ENCODE measurements at places on chromosomes 4 and X.

- peak; percentile 16 for DNase-seq
These were observed 34.9 kb downstream of the FTHL17 start for GRCh38 chrX:31036895-31037294.

DNA sequence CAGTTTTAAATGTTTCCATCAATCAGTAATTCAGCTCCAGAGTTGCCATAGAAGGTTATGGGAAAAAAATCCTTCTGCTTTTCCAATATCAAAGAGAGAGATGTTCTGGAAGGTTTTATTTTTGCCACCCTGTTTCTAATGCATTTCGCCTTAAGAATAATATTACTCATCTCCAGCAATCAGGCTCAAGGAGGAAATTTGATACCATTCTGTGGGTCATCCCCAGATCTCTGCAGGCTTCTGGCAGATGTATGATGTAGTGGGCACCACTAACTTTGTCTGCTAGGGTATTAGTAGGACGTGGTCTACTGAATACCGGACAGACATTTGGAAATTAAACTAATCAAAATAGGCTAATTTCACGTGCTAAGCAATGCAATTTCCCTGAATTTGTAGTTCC is 645.4 kb upstream of the TENM3 start:
- no peak for DNase-seq

- no peak for DNase-seq
These were observed 43.9 kb downstream of the UGT2B10 start for GRCh38 chr4:68859655-68860054.

DNA sequence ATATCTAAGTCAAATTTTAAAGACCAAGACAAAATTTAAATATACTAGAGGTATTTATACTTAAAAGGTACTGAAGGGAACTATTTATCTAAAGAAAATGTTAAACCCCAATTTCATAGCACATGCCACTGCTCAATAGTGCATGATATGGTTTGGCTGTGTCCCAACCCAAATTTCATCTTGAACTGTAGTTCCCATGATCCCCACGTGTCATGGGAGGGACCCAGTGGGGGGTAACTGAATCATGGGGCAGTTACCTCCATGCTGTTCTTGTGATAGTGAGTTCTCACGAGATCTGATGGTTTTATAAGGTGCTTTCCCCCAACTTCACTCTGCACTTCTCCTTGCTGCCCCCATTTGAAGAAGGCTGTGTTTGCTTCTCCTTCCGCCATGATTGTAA is 32.3 kb downstream of the MAML3 start:
- DNase-seq, result no peak

DNA sequence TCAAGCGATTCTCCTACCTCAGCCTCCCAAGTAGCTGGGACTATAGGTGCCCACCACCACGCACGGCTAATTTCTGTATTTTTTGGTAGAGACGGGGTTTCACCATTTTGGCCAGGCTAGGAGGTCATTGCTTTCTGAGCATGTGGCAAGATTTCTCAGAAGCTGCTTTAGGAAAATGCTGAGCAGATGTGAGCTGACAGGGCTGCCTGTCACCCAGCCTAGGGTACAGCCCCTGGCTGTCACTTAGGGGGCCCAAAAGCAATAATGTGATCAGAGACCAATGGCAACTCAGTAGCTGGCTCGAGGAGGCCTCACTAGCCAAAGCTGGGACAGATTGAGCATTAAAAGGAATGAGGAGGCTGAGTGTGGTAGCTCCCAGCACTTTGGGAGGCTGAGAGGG is 64.8 kb downstream of the TNIP2 start:
- DNase-seq, result no peak

DNA sequence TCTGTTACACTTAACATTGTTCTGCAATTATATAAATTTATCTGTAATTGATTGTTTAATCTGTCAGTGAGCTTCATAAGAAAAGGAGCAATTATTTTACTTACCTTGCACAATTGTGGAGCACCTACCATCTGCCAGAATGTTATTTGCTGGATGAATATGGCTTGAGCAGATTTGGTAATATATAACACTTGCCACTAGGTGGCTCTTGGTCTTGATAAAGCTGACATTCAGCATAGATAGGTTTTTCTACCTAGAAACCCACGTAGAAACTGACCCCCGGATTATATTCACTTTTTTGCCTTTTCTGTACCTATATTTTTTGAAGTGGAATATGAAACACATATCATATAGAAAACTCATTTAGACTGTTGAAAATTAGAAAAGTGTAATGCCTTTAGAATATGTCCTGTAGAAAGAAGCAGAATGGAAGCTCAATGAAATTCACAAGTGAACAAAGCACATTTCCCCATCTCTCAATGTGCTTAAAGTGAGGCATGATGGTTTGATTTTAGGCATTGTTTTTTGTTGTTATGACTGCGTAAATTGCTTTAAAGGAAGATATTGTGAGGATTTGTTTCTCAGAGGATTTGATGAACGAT is 9.5 kb downstream of the RBPJ start:
- DNase-seq, result no peak

- DNase-seq, result no peak
These were observed 49.5 kb downstream of the GPR50 start for GRCh38 chrX:151225843-151226242.

DNA sequence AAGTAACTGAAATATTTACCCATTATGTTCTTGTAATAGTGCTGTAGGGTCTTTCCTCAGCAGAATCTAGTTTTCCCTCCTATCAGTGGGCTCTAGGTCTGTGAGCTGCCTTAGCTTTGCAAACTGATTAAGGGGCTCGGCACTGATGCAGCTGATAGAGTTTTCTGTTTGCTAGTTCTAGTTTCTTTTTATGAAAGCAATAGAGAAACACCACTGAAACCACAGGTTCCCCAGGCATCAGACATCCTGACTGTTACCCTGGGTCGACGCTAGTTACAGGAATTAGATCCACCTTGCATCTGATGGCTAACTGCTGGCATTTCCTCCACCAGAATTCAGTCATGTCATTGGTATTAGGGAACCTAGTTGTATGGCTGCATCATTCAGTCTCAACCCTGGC is 225.0 kb upstream of the VCX start:
- DNase-seq, result no peak

DNA sequence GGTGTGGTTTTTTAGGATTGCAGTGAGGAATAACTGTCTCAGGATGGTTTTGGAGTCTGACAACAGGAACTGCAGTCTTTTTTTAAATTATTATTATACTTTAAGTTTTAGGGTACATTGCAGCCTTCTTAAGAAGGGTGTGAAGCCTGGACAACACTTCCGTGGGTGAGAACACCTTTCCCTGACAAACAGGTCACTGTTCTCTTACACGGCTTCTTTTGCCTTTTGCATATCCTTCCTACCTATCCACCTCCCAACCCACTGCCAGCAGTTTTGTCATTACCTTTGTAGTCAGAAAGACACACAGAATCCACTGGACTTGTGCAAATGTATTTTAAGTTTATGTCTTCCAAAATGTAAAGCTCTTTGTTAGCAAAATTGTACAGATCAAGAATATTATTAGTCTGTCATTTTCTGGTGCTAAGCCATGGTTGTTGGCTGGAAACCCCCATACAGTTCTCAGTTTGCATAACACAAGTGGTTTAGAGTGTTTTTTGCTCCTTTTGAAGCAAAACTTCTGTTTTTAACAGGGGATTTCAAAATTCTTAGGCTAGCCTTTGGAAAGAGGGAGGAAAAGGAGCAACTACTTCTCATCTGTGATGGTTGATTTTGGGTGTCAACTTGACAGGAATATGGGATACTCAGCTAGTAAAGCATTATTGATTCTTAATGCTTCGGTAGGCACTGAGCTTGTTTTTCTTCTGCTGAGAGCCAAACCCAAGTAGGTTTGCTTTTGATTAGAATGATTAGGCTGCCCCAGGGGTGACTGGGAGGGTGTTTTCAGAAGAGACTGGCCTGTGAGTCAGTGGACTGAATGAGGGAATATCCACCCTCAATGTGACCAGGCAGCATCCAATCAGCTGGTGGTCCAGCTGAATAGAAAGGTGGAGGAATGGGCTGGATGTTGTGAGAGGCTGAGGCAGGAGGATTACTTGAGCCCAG is 29.4 kb upstream of the KLHL2 start:
- DNase-seq, result no peak

DNA sequence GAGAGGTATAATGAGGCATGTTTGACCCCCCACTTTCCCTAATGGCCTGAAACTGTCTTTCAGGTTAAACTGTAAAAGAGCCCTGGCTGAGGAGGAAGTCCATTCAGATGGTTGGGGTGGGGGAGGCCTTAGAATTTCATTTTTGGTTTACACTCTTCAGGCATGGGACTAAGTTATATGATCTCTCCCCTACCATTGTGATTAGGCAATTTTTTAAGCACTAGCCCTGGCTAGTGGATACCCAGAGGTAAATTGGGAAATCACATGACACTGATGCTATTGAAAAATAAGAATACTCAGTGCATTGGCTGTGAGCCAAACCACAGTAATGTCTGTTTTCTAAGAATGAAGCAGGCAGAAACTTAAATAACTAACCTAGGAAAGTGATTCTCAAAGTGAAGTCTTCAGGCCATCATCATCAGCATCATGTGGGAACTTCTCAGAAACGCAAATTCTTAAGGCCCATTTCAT is 149.7 kb downstream of the RRAGB start:
- DNase-seq, result peak; percentile 13

GRCh38 chr4:14631806-14632440 is 370.4 kb upstream of the CPEB2 start:
- DNase-seq, result no peak

GRCh38 chrX:42188730-42189129 is 265.4 kb upstream of the CASK start:
- no peak for DNase-seq

DNA sequence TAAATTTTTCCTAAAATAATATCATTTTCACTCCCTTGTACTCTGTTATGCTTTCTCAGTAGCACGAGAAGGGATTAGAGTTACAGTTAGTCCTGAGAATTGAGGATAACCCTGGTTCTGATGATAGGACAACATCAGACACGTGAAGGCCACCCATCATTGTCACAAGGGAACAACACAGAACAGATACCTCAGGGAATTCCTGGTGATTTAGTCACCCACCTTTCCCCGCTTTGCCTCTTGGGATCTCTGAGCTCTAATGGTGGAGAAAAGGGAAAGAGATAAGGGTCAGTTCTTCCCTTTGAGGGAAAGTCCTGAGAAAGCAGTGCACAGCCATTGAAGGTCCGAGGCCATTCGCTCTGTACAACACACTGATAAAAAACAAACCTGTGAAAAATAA is 112.3 kb upstream of the GALNT7 start:
- DNase-seq, result no peak

- no peak for DNase-seq
These were observed 383.6 kb downstream of the ADGRL3 start for GRCh38 chr4:61583696-61584095.

DNA sequence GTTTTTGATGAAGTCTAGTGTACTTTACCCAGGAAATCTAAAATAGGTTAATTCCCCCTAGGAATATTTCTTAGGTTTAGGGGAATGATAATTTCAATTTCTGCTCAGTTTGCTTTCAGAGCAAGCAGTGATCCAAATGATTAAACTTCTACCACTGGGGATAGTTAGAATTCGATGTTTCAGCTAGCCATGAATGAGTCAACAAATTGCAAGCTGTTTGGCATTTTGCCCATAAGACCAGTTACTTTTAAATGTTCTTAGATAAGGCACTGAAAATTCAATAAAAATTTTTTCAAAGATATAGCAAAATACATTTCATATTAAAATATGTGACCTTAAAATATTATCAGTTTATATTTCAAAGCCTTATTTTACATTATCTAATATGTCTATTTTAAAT is 993.6 kb downstream of the ARAP2 start:
- DNase-seq, result no peak

DNA sequence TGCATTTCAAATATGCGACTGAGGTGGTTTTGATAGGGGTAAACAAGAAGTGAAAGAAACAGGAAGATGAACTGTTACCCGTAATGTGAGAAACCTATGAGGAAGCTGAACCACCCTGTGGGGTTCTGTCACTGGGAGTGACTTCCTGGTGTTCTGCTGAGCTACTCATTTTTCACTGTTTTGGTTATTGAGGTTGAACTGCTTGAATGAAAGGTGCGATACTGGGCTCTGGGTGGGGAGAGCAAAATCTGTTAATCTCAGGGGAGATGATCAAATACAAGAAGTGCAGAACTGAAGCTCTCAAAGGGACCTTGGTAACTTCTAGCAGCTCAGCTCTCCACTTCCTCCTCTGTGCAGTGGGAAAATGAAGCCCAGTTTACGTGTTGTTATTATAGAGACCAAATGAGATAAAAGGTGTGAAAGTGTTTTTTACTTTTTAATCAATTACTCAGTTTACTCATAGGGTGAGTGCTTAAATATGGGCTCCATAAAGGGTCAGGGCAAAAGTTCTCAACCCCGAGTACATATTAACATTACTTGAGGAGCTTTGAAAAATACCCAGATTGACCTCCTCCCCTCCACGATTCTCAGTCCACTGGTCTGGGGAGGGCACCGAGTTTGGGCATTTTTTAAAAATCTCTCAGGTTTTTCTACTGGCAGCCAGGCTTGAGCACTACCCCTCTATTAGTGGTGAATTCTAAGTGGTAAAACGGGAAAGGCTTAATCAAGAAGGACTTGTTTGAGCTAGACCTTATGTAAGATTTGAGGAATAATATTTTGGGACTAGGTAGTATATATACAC is 66.7 kb downstream of the COQ2 start:
- DNase-seq, result peak; percentile 83

- no peak for DNase-seq
These were observed 115.8 kb upstream of the SHISA3 start for GRCh38 chr4:42281324-42282020.

DNA sequence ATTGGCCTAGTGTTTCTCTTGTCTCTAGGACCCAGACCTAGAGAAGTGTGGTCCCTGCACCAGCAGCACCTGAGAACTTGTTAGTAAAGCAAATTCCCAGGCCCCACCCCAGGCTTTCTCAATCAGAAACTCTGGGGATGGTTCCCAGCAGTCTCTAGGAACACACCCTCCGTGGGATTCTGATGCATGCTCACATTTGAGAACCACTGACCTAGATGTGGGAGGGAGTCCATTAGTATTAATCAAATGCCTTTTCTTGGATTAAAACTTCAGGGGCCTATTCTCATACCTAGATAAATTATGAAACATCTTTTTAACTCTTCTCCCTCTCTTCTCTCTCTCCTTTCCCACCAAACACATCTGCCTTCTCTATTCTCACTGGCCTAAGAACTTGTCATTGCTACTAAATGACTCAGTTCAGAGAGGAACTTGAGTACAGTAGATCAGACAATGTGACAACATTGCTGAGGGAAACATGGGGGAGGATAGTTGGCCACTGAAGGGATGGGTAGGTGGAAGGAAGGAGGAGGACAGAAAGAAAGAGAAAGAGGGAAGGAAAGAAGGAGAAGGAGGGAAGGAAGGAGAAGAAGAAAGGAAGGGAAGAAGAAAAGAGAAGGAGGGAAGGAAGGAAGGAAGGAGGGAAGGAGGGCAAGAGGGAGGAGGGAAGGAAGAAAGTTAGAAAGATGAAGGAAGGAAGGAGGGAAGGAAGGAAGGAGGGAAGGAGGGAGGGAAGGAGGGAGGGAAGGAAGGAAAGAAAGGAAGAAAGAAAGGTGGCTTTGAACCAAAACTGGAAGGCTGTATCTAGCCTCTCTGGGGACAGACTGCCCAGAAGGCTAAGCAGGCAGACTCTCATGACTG is 132.7 kb upstream of the MAP3K15 start:
- DNase-seq, result no peak

DNA sequence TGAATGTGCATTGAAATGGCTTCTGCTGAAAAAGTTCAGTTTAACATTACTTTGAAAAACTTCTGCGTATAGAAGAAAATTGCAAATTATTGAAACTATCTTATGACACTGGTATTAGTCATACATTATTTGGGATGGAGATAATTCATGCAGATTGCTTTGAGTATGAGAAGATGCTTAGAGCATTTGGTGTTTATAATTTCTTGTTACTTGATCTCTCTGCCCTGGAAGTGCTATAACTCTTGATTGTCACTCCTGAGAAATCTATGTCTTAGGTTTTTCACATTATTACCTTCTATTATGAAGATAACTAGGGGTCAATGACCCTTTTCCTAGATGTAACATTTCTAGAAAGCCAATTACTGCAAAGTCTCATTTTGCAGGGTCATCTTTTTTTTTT is 36.4 kb downstream of the TMEM131L start:
- DNase-seq, result no peak
